ENCODE measurements at places on chromosomes 7 and 10. TPM values are rescaled to one million over a fixed set of nuclear protein-coding genes. Genes with fewer than 3 reads are reported as not detected.

Gene EPHA1
- not detected for total RNA-seq

Gene SH3PXD2A
- 16.7 TPM for total RNA-seq

Gene CFAP69
- total RNA-seq: 3.4 TPM

Gene MKX
- total RNA-seq: 7.5 TPM

Gene SLC16A12
- 0.29 TPM for total RNA-seq

Gene TRIL
- total RNA-seq: under 0.01 TPM

Gene CARD11
- total RNA-seq: 3.9 TPM

Gene SYT15
- total RNA-seq: not detected

Gene GALNT17
- not detected for total RNA-seq

Gene FRMPD2
- not detected for total RNA-seq

Gene CHN2
- 2.6 TPM for total RNA-seq

Gene GPR141
- total RNA-seq: not detected

Gene EGR2
- not detected for total RNA-seq

Gene AGBL3
- 2.1 TPM for total RNA-seq

Gene HSPA12A
- total RNA-seq: 12.4 TPM

Gene HTR7
- total RNA-seq: 0.18 TPM

Gene PNLIP
- total RNA-seq: not detected

Gene TMEM178B
- not detected for total RNA-seq

Gene MAGI2
- total RNA-seq: 1.7 TPM

Gene TEX36
- not detected for total RNA-seq

Gene PRLHR
- total RNA-seq: not detected
